ENCODE measurements at places on chromosomes 11 and 22.

DNA sequence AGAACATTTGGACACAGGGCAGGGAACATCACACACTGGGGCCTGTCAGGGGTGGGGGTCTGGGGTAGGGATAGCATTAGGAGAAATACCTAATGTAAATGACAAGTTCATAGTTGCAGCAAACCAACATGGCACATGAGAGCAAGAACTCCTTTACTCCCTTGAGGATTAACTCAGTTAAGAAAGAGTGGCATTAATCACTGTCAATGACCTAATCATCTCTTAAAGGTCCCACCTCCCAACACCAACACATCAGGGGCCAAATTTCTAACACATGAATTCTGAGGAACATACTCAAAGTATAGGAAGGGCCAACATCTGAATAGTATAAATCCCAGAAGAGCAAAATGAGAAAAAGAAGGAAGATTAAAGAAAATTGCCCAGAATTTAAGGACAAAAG lies 272.9 kb downstream of the SWAP70 start:
- no peak for DNase-seq

DNA sequence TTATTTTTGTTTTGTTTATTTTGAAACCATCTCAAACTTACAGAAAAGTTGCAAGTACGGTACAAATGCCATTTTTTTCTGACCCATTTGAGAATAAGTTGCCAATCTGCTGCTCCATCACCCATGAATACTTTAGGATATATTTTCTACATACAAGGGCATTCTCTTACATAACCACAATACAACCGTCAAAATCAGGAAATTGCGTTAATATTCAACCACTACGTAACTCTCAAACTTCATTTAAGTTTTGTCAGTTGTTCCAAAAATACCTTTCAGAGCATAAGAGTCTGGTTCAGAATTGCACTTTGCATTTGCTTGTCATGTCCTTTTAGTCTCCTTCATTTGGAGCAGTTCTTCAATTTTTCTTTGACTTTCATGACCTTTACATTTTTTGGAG lies 194.3 kb upstream of the BDNF start:
- no peak for DNase-seq

GRCh38 chr11:3176487-3176886 lies 11.4 kb upstream of the OSBPL5 start:
- no peak for DNase-seq

GRCh38 chr11:74030723-74031676 lies 22.1 kb upstream of the UCP3 start:
- DNase-seq = no peak

GRCh38 chr22:21629255-21630149 lies at the start of gene YDJC:
Gene YDJC, minus strand, starts transcription at chr22:21630022. Its CDS starts 8 bp downstream, at chr22:21630014.
- DNase-seq = peak; percentile 70

- DNase-seq = no peak
Observed at GRCh38 chr22:19891317-19892256, 36.9 kb upstream of the GNB1L start.

DNA sequence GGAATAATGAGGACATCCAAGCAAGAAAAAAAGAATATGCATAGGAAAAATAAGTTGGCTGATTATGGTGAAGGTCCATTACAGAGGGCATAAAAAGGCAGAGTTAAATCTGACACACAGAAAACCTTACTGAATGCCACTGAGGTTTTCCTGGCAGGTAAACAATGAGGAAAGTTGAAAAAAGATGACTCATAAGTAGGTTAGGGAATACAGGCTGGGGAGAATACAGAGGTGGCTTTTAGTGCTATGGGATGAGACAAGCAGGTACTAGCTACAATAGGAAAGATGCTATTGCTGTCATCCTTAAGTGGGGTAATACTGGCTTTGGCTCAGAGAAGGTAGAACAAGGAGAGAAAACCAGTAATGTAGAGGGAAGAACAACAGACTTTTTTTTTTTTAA lies 44.7 kb downstream of the CSTF3 start:
- no peak for DNase-seq

DNA sequence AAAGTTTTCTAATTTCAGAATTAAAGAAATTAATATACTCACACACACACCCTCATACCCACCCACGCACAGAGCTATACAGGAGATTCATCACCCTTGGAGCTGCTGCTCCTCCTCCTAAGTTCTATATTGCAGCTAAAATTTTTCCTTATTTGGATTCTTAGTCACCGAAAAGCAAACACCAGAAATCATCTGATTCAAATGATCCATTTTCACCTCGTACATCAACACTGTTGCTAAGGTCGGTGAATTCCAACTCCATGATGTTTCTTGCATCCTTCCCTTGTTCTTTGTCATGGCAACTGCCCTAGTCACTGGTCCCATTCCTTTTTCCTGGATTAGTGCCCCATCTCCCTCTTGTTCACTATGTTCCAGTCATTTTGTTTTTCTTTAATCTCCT lies 286.2 kb downstream of the GRM5 start:
- no peak for DNase-seq

DNA sequence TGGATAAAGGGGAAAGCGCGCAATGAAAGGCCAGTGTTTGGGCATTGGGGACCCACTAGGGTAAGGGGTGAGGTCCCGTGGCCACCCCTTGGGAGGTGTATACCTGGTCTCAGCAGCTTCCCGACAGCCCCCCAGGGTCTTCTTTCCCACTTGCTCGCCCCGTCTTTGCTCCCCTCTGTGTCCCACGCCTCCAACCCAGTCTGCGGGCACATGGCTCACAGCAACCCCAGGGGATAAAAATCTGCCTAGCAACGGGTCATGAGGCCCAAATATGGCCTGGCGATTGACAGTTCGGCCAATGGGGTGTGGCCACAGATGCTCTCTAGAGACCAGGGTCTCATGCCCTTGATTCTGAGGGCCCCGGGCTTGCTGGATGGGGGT lies 41.6 kb downstream of the AHNAK start:
- DNase-seq = no peak

GRCh38 chr22:48756146-48757111 lies 1071.2 kb downstream of the BRD1 start:
- no peak for DNase-seq

GRCh38 chr11:117525866-117526542 lies 198.3 kb downstream of the CEP164 start:
- DNase-seq = no peak

DNA sequence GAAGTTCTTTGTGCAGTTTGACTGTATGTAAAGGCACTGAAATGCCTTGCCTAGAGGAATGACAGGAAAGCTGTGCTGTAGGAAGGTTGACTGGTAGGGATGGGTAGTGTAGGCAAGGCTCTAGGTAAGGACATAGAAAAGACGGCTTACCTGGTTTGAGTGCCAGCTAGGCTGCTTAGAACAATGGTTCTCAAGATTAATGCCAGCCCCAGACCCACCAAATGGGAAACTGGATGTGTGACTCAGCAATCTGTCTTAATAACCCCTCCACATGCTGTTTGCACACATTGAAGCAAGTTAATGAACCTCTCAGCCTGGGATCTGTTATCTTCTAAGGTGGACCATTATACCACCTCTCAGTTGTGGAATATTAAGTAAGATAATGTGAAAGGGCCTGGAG lies 3.7 kb downstream of the RPS3 start:
- DNase-seq = no peak

GRCh38 chr22:49046546-49047361 lies 780.9 kb downstream of the BRD1 start:
- DNase-seq = peak; percentile 24

DNA sequence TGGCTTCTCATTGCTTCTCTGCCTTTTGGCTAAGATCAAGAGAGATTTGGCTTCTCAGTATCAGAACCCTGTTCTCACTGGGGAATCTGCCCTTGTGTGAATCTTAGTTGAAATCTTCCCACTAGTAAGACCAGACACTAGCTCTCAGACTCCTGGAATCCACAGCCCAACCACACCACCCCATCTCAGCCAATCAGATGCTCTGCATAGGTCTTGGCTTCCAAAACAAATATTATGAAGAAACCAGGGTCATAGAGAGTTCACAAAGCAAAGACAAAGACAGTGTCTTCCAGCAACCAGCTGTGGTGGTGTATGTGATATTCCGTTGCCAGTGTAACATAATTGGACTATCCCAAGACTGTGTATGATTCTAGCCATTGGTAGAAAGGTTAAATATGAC lies 5.4 kb downstream of the OR8B12 start:
- DNase-seq = no peak

DNA sequence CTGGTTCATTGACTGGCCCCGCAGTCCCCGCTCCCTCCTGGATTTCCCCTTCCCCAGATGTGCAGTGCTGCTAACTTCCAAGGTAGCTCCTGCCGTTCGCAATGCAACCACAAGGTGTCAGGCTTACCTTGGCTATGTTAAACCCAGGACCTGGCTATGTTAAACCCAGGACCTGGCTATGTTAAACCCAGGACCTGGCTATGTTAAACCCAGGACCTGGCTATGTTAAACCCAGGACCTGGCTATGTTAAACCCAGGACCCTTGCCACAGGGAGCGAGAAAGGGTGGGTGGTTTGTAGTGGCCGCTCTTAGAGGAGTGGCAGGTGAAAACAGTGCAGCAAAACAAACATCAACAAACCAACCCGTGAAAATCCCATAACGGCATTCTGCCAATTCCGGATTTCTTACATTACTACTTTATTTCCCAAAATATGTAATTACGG lies 2.9 kb upstream of the ADAMTS8 start:
- DNase-seq = peak; percentile 46

DNA sequence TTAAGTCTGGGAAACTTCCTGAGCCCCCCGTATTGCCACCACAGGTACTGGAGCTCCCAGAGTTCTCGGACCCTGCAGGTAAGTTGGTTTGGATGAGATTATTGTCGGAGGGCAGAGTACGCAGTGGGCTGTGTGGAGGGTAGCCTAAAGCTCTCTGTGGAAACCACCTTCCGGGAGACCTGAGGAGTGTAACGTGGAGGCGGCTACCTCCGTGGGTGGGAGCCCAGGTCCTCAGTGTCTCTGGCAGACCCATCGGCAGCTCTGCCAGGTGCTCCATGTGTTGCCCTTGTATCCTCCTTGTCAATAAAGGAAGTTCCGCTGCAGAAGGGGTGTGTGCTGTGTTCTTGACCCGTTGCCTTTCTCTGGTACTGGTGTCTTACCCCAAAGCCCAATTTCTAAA lies 61.4 kb downstream of the SYT13 start:
- no peak for DNase-seq

- DNase-seq = peak; percentile 4
Observed at GRCh38 chr22:44363013-44363979, 50.5 kb upstream of the SHISAL1 start.

DNA sequence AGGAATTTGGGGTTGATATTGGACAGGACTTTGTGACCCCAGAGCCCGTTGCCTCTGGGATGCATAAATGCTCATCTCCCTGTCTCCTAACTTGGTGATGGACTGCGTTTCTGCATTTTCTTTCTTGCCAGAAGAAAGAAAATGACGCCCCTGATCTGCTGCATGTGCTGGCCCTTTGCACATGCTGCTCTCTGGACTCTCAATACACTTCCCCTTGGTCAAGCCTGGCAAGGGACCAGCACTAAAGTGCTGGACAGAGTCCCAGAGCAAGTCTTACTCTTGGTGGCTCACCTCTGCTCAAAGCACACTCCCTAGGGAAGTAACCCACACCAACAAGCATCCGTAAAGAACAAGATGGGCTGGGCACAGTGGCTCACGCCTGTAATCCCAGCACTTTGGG lies 40.7 kb downstream of the MYH9 start:
- DNase-seq = no peak

- no peak for DNase-seq
Observed at GRCh38 chr11:116984589-116984988, 113.6 kb downstream of the SIK3 start.

- no peak for DNase-seq
Observed at GRCh38 chr22:17606496-17606895, 22.1 kb downstream of the ATP6V1E1 start.

- peak; percentile 17 for DNase-seq
Observed at GRCh38 chr22:35842954-35843353, 125.3 kb downstream of the APOL5 start.

- DNase-seq = no peak
Observed at GRCh38 chr11:9091044-9091922, at the start of gene SCUBE2. Gene SCUBE2, minus strand, starts transcription at chr11:9091599. Its CDS starts 71 bp downstream, at chr11:9091528.

DNA sequence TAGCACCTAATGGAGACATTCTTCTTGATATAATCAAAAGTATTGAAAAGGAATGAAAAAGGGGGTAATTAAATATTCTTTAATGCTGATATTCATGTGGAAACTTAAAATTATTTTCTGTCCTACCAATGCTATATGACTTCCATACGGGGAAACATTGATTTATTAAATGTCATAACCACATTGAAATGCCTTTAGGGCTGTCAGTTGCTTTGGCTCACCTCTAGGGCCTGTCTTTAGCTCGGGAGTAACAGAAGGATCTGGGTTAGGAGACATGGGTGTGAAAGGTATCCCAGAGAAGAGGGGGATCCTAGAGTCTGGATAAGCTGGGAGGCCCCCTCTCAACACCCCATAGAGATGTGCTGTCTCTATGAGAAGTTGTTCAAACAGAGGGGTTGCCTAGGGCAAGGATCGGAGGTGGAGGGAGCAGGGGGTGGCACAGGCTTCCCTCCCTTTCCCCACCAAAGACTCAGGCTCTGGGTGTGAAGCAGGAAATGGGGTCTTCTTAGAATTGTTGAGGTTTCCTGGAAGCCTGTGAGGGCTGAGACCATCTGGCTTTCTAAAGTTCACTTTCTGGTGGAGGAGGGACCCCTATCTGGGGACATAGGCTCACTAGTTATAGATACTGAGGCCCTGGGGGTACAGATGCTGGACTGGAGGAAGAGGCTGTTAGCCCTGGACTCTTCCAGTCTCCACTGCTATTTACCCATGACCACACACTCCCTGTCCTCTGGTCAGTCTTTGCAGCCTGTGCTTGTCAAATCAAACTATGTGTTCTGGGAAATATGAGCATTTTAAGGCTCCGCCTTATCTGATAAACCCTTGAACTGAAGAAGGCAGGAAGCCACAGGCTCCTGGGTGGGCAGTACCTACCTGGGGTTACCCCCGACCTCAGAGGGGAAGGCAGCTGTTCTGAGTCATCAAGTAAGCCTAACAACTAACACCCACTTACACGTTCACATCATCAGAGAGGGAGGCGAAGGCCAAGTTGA lies 55.8 kb upstream of the RRAS2 start:
- no peak for DNase-seq

All from SW 1271 (cell line).